ENCODE measurements at places on chromosomes 6 and 20. TPM values are rescaled to one million over a fixed set of nuclear protein-coding genes. Genes with fewer than 3 reads are reported as not detected.

The GNAS-AS1 gene
- under 0.01 TPM for total RNA-seq

The TMEM244 gene
- total RNA-seq = not detected

The ECT2L gene
- not detected for total RNA-seq

The LBP gene
- total RNA-seq = 0.13 TPM

The DOK5 gene
- total RNA-seq = not detected

The HTR1E gene
- not detected for total RNA-seq

The SLC22A2 gene
- not detected for total RNA-seq

DNA sequence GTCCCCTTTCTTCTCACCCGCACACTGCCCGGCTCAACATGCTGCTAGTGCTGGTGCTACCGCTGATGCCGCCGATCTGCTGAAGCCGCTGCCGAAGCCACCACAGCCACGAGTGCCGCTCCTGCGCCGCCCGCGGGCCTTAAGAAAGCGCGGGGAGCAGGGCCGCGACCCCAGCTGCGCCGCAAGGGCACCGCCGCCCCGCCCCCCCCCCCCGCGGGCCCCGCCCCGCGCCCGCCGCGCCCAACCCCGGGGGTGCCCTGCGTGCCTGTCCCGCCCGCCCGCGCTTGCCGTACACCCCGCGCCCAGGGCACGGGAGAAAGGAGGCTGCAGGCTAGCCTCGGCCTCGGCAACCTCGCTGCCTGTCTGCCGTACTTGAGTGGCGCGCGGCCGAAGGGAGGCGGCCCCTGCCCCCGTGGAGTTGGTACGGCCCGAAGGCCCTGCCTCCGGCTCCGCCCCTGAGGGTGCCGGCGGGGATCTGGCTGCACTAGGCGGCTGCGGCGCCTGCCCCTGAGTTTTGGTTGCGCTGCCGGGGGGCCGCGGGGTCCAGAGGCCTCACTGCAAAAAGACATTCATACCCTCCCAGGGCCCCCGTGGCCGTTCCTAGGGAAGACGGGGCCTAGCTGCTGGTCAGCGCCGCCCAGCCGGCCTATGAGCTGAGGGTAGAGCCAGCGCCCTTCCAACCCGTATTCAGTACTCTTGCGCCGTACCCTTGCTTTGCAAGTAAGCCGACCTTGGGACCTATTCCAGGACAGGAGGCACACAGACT, at the start of gene SOD2:
TSS of gene SOD2 (minus strand) at position 114 of the 766 bp plus-strand sequence. CDS start at position 40, 74 bp downstream.
- DNase-seq = peak; percentile 55

DNA sequence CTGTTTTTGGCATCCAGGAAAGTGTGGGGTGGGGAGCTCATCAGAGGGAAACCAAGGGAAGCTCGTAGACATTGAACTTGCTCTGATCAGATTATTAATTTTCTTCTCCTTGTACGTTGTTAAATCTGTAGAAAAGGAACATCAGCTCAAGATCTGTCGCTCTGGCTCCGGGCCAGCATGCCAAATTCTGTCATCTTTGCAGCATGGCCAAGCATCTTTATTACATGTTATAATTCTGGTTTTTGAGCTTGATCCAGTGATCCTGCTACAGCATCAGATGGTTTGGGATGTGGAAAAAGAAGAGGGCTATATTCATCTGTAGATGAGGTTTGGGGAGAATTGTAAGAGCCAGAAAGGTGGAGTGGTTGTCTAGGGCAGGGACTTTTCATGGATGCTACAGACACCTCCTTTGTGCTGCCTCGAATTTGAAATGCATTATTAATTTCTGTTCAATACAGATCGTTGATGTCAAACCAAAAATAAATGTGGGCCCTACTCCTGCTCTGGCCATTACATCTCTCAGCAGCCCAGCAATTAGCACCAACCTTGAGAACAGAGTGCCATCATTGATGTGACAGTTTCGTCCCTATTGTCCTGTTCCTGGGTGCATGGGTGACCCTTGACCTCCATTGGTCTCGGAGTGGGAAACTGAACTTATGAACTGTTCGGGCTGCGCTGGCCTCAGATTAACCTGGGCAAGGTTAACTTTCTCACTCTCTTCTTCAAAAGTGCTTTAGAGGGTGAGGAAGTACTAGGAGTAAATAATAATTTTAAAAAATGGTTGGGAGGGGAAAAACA, 250.8 kb downstream of the SOX4 start:
- DNase-seq = no peak

GRCh38 chr20:8662433-8662954, 406.4 kb upstream of the PLCB4 start:
- no peak for DNase-seq

DNA sequence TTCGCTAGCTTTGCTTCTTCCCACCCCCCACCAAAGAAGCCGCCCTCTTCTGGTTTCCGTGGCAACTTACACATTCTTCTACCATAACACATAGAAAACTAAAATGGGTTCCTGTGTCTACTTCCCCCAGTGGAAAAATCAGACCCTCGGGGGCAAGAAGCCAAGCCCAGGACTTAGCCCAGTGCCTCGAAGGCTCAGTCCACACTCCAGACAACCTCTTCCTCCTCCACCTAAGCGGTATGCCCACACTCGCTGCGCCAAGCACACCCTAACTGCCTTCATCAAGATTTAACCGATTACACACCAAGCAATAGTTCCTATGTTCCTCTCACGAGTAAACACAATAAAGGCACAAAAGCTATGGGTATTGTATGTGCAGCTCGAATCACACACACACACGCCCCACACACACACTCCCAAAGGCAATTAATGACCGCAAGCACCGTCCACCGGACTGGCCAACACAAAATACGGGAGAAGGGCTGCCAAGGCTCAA, 537 bp downstream of the PPIL4 start:
- peak; percentile 84 for DNase-seq

- no peak for DNase-seq
Measured at GRCh38 chr20:36062799-36063198, 91.7 kb upstream of the EPB41L1 start.

- no peak for DNase-seq
Measured at GRCh38 chr6:153980171-153980570, 58.9 kb upstream of the OPRM1 start.

DNA sequence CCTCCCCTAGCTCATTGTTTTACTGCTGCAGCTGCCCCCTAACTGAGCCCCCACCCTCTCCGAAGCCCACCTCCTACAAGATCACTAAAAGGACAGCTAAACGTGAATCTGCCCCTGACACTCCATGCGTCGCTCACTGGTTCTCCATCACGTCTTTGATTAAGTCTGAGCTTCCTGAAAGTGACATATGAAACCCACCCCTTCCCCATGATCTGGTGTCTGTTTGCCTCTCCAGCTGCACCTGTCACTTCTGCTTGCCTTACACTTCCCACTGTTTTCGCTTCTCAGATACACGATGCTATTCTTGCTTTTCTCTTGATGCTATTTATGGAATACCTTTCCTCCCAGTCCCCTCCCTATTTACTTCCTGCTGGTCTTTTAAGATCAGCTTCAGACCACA, 8.0 kb upstream of the PERP start:
- no peak for DNase-seq

GRCh38 chr6:35488517-35488862, 8.4 kb downstream of the TEAD3 start:
- no peak for DNase-seq

GRCh38 chr6:111754423-111754822, 118.8 kb downstream of the FYN start:
- no peak for DNase-seq

GRCh38 chr6:55937951-55938690, 62.7 kb upstream of the BMP5 start:
- DNase-seq = no peak

All from dermis microvascular lymphatic vessel endothelial cell (primary cell).